NB4 (cell line): ENCODE measurements at places on chromosomes 2 and 18.

DNA sequence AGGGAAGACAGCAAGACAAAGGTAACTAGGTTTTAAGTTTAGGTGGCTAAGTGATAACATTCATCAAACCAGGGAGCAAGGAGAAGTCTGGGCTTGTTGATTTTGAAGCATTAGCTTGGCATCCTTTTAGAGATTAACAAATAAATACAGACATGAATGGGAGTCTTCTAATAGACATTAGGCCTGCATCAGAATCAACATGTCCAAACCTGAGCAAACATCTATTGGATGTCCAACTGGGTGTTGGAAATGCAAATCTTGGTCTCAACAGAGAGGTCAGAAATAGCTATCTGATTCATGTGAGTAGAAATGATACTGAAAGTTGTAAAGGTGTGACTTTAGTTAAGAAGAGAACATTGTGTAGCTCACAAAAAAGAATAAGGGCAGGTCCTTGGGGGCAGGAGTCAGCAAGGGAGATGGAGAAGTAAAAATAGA, 85.5 kb upstream of the RND3 start:
- no peak for DNase-seq

- no peak for DNase-seq
Measured at GRCh38 chr2:190436557-190436956, 28.4 kb downstream of the MFSD6 start.

DNA sequence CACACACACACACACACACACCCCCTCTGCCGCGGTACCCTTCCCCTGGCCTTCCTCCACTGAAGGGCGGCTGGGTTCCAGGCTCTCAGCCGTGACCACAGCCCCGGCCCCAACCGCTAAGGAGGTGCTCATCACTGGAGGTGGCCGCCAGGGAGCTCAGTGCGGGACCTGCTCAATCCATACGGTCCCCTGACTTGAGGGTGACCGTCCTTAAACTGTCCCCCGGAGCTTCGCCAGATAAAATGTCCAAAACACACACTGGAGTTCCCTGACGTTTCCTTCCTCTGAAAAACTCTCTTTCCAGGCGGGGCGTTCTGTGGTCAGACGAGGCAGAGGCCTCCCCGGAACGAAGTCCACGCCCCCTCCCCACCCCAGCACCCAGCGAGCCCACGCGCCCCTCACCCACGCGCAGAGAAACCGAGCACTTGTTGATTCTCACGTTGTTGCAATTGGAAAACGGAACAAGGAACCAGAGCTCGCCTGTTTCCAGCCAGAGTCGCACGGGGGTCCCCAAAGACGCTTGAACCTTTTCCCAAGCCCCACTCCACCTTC, 1.4 kb downstream of the MBP start:
- peak; percentile 86 for DNase-seq

- no peak for DNase-seq
Measured at GRCh38 chr2:186457908-186458307, 28.2 kb upstream of the ZC3H15 start.

DNA sequence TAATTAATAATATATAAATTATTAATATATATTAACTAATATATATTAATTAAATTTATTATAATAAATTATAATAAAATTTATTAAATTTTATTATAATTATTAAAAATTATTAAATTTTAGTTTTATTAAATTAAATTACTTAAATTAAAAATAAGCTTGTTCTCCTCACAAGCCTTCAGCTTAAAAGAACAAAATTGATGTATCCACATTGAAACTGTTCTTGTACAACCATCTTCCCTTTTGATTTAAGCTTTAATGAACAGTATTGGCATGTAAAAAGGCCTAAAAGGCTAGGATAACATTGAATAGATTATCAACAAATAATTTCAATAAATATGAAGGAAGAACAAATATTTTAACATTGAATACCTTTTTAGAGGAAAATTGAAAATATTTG, 62.4 kb upstream of the XIRP2 start:
- DNase-seq, result no peak

DNA sequence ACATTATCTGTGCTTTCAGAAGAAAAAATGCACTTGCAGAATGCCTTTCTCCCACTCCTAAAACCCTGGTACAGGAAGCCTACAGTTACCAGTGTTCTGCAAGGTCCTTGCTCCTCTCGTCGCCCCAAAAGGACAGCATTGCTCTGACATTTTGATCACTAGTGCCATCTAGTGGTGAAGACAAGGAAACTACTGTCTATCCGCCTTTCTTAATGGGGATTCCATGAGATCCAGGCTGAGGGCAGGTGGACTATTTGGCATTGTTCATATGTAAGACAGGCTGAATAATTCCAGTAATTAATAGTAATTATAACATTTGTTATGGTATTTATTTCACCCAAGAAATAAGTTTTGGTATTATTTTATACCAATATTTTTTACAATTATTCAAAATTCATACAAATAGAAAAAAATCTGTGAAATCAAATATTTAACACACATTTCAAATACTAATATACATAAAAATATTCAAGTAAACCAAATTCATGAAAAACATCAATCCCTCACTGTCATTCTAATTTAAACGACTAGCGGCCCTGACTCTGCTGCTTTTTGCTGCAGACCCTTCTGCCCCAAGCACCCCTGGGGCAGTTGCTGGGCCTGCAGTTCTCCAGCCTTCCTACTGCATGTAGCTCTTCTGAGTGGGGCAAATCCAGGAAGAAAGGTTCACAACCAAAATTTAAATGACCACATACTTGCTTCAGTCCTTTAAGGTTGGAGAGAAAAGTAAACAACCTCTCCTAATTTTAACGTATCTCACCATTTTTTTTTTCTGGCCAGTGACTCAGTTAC, 19.0 kb downstream of the TPGS2 start:
- peak; percentile 72 for DNase-seq

DNA sequence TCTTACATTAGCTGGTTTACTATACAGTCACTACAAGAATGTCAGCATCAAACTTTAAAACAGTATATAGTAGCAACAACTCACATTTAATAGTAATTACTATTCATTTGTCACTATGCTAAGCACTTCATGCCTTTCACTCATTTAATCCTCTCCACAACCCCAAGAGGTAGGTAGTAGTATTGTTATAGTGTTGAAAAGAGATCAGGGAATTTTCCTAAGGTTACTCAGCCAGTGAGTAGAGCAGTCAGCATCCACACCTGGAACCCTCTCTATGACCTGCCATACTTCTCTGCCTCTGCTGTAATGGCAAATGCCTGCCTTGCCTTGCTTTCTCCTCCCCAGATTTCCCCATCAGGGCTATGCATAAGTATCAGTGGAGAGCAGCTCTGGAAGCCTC, 24.8 kb downstream of the SKOR2 start:
- DNase-seq, result no peak

DNA sequence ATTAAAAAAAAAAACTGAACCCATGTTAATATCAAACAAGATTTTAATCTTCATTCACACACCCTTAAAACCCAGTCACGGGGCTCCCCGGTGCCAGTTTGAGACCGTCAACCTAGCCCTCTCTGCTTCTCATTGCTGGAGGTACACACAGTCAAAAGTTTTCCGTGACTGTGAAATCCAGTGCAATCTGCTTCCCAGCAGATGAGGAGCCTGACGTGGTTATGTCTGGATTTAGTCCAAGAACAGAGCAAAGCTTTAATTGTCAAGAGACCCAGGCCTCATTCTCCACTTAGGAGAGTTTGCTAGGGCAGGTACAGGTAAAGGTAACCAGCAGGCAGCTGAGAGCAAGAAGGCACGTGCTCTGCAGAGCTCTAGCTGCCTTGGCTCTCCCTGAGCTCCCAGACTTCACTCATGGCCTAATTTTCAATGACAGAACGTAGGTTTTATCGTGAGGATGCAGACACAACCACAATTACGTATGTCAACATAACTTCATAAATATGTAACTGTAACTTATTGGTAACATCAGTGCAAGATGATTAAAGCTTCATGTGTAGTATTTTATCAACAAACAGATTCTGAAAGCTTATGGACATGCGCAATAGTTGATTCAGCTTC, 56.3 kb downstream of the SLC16A14 start:
- no peak for DNase-seq

DNA sequence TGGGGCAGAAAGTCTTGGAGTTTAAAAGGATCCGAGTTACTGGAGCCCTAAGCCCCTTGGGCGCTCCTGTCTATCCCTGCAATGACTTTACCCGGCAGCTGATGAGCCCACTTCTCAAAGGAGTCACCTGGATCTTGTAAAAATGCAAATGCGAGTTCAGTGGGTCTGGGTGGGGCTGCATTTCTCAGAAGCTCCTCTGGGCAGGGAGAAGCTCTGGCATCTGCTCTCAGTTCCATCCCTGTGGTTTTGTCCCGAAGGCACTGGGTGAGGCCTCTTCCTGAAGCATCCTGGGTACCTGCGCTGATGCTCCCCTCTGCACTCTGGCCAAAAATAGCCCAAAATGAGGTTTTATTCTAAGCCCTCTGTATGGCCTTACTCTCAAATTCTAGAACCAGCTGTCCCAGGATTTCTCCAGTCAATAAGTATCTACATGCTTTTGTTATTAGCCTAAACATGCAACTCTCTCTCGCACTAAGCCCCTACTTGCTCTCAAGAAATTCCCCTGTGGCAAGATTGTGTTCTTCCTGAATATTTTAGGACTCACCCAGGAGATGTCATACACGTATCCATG, 167.8 kb upstream of the APCDD1 start:
- DNase-seq, result no peak

DNA sequence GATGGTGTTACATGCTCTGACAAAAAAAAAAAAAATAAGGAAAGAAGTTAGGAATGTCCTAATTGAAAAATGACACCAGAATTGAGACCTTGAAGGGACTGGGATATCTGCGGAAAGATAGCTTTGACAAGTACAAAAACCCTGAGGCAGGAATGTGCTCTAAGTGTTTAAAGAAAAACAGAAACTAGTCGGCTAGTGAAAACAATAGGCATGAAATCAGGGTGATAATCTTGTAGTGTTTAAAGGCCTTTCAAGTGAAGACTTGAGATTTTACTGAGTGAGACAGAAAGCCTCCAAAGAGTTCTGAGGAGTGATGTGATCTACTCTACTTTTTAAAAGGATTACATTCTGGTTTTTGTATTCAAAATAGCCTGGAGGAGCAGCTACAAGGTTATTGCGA, 107.4 kb downstream of the COBLL1 start:
- no peak for DNase-seq

DNA sequence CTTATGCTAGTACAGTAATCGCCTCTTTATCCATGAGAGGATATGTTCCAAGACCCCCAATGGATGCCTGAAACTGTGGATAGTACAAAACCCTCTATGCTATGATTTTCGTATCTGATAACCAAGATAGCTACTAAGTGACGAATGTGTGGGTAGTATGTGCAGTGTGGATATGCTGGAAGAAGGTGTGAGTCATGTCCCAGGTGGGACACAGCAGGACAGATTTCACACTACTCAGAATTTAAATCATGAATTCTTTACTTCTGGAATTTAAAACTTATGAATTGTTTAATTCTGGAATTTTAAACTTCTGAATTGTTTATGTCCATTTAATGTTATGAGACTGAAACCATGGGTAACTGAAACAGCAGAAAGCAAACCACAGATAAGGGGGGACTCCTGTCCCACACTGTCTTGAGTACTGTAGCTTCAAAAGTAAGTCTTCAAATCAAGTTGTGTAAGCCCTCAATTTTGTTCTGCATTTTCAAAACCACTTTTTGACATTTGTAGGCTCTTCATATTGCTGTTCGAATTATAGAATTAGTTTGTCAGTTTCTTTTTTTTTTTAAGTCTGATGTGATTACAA, 116.0 kb downstream of the LTBP1 start:
- no peak for DNase-seq

GRCh38 chr2:75074228-75074627, 115.8 kb downstream of the POLE4 start:
- no peak for DNase-seq

GRCh38 chr2:30280596-30281434, 49.5 kb downstream of the LBH start:
- no peak for DNase-seq

GRCh38 chr2:113291191-113291590, 12.5 kb upstream of the PAX8 start:
- DNase-seq, result no peak

DNA sequence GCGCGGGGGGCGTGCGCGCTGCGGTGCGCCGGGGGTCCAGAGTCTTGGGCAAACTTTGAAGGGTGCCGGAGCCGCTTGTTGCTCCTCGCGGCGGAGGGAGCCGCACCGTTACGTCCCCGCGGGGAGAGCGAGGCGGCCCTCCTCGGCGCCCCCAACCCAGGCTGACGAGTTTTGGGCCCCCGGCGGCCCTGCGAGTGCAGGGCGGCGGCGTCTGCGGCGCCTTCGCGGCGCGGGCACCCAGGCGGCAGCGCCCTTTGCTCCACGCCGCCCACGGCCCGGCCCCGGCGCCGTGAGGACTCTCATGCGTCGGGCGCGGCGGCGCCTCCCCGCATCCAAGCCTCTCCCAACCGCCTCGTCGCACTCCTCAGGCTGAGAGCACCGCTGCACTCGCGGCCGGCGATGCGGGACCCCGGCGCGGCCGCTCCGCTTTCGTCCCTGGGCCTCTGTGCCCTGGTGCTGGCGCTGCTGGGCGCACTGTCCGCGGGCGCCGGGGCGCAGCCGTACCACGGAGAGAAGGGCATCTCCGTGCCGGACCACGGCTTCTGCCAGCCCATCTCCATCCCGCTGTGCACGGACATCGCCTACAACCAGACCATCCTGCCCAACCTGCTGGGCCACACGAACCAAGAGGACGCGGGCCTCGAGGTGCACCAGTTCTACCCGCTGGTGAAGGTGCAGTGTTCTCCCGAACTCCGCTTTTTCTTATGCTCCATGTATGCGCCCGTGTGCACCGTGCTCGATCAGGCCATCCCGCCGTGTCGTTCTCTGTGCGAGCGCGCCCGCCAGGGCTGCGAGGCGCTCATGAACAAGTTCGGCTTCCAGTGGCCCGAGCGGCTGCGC, 814 bp downstream of the FZD7 start:
- peak; percentile 53 for DNase-seq

DNA sequence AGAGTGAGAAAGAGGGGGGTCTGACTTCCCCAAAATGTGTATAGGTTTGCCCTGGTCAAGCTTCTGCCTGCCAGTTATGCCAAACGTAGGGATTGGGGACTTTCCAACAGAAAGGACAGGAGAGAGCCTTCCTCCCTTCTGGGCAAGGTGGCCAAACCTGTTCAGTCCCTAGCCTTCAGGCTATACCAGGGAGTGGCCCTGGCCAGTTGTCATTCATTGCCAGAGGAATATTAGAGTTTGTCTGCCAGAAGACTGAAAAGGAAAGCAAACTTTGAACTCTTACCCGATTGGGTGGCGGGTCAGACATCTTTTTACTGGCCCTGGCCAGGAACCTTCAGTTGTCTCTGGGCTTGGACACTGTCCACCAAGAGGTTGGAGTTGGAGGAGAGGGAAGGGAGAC, 22.1 kb downstream of the RAB3GAP1 start:
- no peak for DNase-seq

- DNase-seq, result no peak
Measured at GRCh38 chr2:151880586-151880985, 52.4 kb upstream of the ARL5A start.

DNA sequence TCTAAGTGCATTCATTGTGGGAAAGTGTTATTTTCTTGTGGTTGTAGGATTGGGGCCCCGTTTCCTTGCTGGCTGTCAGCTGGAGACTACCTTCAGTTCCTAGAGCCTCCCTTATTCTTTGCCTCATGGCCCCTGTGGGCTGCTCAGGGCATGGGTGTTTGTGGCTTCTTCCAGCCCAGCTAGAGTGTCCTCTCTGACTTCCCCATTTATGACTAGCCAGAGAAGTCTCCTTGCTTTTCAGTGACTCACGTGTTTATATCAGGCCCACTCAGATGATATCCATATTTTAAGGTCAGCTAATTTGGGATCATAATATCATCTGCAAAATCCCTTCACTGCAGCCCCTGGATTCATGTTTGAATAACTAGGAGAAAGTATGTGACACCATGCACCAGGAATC, 62.8 kb downstream of the DTNA start:
- peak; percentile 34 for DNase-seq

GRCh38 chr2:201938156-201938775, 95.4 kb upstream of the FZD7 start:
- DNase-seq, result no peak
